Anterior cingulate cortex (tissue), 58 donors: ENCODE measurements at places on chromosomes 2 and 18.

DNA sequence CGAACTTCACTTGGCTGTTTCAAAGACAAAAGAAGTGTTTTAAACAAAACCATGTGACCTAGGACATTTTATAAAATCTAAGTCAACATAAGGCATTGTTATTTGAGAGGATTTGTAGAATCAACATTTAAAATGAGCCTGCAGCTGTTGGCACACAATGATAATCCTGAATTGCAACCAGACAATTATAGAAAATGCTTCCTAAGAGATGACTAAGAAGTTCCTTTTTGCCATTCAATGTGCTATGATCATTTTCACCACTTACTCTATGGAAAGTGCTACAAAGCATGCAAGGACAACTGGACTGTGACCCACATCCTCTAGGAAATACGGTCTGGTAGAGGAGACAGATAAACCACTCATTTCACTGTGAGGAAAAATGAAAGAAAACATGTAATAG, 246.4 kb downstream of the CDH20 start:
- DNase-seq, result no peak

GRCh38 chr2:206890179-206890578, 49.1 kb upstream of the CPO start:
- DNase-seq, result no peak

DNA sequence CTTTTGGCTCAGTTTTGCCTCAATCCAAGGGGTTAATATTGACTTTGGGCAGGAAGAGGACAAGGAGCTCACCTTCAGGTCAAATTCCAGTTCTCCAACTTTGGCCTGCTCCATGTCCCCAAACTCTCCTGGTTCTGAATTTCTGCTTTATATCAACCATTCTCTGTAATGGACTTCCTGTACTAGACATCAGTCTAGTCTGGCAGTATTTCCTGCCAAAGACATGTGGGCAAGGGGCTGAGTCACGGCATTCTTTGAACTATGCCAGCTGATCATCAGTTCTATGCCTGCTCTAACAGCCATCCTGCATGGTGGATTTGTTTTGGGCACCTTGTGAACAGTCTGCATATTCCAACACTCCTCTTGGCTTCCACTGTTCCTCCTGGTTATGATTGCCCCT, 199.4 kb downstream of the ZEB2 start:
- DNase-seq, result peak; percentile 0

DNA sequence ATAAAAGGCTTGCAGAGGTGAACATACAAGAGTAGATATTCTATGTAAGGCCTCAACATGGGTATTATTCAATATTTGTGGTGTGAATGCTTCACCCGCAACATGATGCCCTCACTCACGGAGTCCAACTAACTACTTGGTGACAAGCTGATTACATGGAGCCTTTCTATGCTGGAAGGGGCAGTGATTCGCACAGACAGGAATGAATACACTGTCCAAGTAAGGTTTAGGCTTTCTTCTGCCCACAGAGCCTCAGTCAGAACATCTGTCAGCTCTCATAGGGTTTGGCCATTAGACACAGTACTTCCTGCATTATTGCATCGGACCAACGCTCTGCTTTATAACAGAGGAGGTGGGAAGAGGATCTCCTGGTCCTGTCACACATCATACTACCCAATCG, 80.3 kb upstream of the SLC35G4 start:
- DNase-seq, result no peak

DNA sequence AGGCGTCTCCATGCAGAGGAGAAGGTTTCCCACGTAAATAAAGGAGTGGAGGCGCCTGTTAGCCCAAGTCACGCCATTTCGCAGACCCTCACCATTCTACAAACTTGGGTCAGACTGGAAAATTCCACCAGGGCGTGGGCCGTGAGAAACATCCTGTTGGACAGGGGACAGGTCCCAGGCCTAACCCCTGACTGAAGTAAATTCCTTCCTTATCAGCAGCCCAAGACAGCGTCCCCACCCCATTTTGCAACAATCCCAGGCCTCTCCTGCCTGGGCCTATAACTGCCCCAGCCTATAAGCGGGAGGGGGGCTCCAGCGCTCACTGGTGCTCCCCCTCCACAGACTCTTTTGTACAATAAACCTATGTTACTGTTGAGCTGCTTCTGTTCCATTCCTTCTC, 57.3 kb upstream of the CBLN2 start:
- DNase-seq, result no peak

DNA sequence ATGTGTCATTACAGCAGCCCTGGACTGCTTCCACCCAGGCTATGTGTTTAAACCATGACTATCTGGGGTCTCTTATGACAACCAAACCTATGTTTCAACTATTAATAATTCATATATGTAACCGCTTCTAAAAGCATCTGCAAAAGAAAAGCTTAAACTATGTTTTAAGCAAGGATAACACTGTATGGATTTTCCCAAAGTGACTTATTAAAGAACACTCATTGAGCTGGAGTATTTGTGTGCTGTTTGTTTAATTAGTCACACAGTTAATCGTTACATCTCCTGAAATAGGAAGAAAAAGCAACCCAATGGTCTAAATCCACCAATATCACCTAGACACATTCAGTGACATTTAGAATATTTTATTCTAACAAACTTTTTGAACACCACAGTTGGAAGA, 51.3 kb downstream of the TMEM163 start:
- DNase-seq, result no peak

GRCh38 chr2:147374423-147374811, 470.4 kb upstream of the ACVR2A start:
- no peak for DNase-seq

DNA sequence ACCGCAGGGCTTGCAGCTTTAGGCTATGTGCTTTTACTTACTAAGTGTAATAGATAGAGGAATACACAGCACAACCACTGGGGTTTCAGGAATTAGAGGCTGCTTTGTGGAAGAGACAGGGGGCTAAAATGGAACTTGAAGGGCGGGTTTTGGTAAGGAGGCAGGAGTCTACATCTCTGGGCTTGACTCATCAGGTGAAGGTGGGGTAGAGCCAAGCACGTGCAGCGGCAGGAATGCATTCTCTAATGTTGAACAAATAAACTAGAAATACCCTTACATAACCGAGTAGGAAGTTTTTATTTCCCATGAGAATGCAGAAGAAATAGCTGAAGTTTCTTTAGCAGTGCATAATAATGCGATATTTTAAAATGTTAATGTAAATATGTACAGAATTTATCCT, 673.8 kb upstream of the SALL3 start:
- no peak for DNase-seq

DNA sequence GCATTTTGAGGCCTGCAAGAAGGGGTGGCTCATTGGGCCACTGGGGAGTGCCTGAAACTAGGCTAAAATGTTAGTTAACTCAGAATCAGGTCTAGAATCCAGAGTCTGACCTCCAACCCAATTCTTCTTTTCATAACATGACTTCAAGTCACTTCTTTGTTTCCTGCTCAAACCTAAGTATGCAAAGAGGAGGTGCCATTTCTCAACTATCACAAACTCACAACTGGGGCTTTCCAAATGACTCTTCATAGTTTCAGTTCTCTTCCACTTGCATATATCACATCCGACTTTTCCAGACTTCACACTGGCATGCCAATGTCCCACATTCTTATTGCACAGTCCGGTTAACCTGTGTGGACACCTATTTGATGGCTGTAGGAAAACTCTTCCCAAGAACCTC, 211.6 kb downstream of the TCF4 start:
- no peak for DNase-seq

DNA sequence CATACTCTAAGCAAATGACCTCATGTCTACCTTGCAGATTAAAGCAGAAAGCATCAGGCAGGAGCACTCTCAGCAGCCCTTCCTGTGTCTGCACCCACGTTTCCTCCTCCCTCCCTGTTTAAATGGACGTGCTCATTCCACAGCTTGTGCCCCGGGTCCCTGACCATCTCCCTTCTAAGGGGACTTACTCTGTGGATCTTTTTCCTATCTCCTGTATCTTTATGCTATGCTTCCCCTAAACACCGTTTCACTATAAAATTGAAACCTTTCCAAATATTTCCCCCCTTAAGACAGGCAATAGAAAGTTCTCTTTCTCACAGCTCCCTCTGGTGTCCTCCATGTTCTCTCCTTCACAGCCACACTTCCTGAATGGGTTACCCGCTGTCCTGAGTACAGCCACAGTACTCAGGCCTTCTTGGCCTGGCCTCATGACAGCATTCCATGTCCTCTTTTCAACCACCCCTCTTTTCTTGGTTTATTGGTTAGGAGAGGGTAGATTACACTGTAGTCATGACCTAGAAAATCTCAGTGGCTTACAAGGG, 41.1 kb downstream of the TMEM185B start:
- no peak for DNase-seq

DNA sequence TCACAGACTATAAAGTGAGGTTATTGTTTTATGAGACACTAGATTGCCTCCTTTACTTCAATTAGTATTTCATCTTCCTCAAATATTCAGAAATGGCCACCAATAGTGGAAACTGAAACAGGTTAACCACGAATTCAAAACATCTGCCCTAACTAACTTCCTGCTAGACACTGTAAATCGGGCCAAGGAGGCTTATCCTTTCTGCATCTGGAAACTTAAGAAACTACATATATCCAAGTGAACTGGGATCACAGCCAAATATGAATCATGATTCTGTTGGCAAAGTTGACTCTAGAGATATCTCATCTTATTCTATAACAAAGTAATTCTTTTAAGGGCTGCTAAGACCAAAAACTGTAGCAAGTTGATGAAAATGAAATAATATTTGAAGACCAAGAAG, 136.6 kb upstream of the ZC3H15 start:
- DNase-seq, result no peak

- DNase-seq, result no peak
These were observed 82.9 kb downstream of the TNS1 start for GRCh38 chr2:217919781-217920351.

- no peak for DNase-seq
These were observed 14.6 kb downstream of the NOL10 start for GRCh38 chr2:10675131-10675530.

GRCh38 chr2:194004590-194005206, 1652.3 kb upstream of the SLC39A10 start:
- DNase-seq, result no peak

DNA sequence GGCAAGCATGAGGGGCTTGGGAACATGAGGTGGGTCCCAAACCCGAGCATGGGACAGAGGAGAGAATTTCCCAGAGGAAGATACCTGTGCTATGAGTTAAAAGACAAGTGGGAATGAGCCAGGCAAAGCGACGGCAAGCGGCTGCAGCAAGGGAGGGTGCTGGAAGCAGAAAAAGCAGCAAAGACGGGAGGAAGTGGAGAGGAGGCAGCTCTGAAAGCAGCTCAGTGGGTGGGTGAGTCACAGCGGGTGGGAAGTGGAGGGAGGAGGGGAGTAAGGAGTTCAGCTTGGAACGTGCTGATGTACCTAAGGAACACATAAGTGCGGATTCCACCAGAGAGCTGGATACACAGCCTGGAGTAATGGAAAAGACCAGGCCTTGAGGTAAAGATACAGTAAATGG, 41.4 kb downstream of the THUMPD2 start:
- DNase-seq, result no peak

- DNase-seq, result no peak
These were observed 9.2 kb upstream of the MAP4K4 start for GRCh38 chr2:101688261-101688660.
